ENCODE measurements at places on chromosomes 11 and 22.

DNA sequence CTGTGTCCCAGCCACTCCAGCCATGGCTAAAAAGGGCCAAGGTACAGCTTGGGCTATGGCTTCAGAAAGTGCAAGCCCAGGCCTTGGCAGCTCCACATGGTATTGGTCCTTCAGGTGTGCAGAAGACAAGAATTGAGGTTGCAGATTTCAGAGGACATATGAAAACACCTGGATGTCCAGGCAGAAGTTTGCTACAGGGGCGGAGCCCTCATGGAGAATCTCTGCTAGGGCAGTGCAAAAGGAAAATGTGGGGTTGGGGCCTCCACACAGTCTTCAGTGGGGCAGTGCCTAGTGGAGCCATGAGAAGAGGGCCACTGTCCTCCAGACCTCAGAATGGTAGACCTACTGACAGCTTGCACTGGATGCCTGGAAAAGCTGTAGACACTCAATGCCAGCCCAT lies 1074.1 kb downstream of the JRKL start:
- DNase-seq, result no peak

DNA sequence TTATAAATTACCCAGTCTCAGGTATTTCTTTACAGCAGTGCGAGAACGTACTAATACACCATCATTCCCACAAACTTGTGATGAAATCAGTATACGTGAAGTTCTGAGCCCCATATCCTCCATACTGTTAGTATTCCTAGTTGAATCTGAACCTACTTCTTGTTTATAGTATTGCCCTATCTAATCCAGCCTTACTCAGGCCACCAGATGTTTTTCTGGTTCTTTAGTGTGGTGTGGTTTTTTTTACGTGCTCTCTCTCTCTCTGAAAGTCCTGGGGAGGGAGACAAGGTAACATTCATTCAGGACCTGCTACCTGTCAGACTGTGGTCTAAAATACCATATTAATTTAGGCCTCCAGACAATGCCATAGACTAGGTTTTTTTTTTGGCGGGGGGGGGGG lies 47.6 kb upstream of the TEAD1 start:
- DNase-seq, result no peak

DNA sequence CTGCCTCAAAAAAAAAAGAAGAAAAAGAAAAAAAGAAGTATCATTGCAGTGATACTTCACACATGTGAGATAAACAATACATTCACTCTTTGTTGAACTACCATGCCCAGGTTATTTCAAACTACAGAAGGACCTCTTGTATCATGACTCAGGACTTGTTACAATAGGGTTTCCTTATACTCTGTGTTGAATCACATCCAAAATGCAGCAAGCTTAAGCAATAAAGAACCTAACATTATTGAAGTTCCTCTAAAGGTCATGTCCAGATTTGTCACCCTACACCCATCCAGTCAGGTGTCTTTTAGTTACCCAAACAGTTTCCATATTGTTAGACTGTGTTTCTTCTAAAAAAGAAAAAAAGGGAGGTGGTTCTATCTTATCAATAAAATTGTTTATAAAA lies 26.9 kb upstream of the ALKBH3 start:
- no peak for DNase-seq

- no peak for DNase-seq
Measured at GRCh38 chr11:29224739-29225384, 792.0 kb downstream of the KCNA4 start.

DNA sequence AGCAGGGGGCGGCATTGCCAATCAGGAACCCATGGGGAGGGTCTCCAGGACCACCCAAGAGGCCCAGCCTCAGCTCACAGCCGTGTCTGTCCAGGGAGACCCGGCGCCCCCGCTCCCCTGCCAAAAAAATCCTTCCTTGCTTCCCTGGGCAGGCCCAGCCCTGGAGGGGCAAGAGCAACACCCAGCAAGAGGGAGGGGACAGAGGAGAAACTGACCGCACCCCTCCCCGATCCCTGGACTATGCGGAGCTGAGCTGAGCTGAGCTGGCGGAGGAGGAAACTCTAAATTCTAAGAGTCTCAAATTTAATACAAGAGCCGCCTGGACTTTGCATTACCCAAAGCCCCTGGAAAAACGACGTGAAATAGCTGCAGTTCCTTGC lies 52.0 kb upstream of the SHISAL1 start:
- DNase-seq, result no peak

- no peak for DNase-seq
Measured at GRCh38 chr11:2198621-2199365, 27.2 kb upstream of the TH start.

GRCh38 chr11:130866831-130867230 lies 49.4 kb downstream of the SNX19 start:
- DNase-seq, result no peak

DNA sequence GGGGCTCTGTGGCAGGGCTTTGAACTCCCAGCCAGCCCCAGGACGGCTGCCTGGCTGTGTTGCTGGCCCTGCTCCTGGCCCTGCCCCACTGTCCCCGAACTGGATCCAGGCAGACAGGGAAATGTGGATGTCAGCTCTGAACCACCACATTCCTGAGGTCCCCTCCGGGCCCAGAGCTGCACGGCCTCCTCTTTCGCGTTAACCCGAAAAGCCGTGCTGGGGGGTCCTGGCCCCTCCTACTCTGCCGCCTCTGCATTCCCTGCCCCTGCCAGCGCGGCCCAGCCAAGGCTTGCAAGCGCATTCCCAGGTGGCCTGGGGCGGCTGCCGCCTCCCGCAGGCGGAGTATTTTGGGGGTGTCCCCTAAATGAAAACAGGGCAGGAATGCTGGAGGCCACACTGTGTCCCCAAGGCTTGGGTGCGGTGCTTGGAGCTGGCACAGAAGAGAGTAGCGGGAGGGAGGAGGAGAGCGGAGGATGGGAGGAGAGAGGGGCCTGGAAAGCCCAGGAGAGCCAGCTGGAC lies 5.4 kb downstream of the LINC01488 start:
- no peak for DNase-seq

DNA sequence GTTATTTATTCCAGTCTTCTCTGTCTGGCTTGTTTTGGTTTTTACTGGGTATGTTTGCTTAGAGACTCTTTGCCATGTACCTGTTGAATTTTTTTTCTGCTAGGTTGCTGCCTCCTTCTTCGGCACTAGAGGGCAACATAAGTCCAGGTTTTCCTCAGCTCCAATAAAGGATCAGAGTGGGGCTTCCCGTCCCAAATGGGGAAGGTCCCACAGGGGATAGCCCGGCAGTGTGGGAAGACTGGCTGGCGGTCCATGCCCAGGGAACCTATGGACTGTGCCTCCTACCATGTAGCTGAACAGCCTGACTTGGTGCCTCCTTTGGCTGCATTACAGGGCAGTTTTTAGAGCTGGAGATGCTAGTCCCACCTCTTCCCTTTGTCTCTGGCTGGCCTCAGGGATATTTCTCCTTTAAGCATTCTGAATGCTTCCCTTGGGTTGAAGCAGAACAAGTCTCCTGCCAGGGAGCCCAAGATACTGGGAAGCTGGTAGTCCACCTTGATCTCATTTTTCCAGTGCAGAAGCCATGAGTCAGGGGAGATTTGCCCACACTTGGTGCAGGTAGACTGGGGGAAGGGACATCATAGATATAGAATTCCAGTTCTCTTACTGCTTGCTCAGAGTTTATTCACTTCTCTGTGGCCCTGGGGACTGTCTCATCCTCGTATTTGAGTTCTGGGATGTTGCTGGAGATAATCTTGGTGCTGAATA lies 60.2 kb downstream of the BRD1 start:
- no peak for DNase-seq

GRCh38 chr11:98710986-98711385 lies 309.8 kb upstream of the CNTN5 start:
- no peak for DNase-seq

- no peak for DNase-seq
Measured at GRCh38 chr11:70331901-70332300, 61.4 kb downstream of the PPFIA1 start.

- DNase-seq, result no peak
Measured at GRCh38 chr11:125287491-125288210, 123.1 kb downstream of the PKNOX2 start.

- DNase-seq, result no peak
Measured at GRCh38 chr22:44882226-44882905, 127.4 kb downstream of the PHF21B start.

- no peak for DNase-seq
Measured at GRCh38 chr11:115501502-115501892, 2.7 kb downstream of the CADM1 start.

Measured in stimulated activated CD4-positive, alpha-beta T cell treated with anti-CD3 and anti-CD28 coated beads, Interleukin-1b, Interleukin-23, amount 100 ng/mL, for 48 hours (primary cell).